Peyer's patch (tissue), 4 donors: ENCODE measurements at places on chromosomes 13 and 19. TPM values are rescaled to one million over a fixed set of nuclear protein-coding genes. Genes with fewer than 3 reads are reported as not detected.

DNA sequence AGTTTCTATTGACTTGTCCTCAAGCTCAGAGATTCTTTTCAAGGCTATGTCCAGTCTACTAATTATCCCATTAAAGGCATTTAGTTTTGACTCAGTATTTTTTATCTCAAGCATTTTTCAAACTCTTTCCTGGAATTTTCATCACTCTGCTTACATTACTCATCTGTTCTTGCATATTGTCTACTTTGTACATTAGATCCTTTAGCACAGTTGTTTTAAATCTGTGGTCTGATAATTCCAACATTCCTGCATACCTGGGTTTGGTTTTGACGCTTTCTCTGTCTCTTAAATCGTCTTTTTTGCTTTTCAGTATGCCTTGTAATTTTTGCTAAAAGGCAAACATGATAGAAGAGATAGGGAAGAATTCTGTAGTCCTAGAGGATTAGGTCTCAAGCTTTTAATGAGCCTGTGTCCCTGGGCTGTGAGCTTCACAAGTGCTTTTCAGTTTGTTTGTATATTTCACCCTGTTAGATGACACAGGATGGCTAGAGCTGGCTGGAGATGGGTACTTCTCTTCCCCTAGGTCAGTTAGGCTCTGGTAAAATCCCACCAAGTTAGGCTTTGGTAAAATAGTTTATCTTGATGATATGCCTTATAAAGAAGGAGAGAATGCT is 46.1 kb upstream of the GPC6 start:
- DNase-seq: no peak

DNA sequence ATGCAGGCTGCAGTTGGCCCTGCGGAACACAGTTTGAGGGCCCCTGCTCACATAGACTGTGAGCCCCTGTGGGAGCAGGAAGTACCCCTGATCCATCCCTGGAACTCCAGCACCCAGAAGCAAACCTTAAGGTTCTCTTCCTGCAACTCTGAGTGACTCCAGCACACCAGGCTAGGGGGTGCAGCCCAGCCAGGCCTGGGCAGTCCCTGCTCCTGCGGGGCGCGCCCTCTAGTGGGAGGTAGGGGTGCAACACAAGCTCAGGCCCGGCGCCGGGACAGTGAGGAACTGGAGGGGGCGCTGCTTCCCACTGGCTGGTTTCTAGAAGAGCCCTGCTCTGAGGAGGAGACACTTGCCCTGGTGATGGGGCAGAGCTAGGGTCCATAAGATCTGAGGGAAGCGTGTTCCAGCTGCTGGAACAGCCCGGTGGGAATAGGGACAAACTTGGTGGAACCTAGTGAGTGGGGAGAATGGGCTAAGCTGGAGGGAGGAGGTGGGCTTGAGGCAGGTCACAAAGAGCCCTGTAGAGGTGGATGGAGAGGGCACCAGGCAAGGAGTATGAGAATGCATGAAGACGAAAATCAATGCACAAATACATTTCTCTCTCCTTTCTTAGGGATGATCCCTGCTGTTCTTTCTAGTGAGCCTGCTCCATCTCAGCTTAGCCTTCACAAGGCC is 5.0 kb downstream of the ZSCAN5A start:
- peak; percentile 58 for DNase-seq

- peak; percentile 46 for DNase-seq
These were observed 179.3 kb downstream of the KDM4B start for GRCh38 chr19:5147978-5148793.

DNA sequence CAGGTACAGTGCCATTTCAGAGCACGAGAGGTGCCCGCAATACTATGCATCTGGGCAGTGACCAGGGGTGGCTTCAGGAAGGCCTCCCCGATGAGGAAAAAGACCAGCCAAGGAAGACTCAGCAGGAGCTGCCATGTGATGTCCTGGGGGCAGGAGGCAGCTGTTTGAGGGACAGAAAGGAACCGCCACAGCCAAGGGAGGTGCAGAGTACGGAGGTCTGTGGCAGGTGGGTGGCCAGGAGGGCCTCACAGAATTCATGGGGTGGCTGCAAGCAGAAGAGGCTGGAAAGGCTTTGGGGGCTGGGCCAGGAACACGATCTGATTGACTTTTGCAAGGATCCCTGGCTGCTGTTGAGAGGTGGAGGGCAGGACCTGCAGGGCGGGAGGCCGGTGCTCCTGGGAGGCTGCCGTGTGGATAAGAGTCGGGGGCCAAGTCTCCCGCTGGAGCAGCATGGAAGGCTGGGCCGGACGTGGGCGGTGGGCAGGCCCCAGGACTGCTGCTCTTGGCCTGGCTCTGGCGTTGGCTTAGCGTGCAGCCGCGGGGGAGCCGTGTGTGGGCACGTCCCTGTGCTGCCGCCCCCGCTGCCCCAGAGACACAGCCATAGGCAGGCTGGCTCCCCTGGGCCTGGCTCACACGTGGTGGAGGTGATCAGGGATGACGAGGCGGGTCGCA is 29.1 kb downstream of the CEBPA start:
- DNase-seq: no peak

GRCh38 chr13:114100446-114101357 is 31.7 kb downstream of the RASA3 start:
- DNase-seq: peak; percentile 51

DNA sequence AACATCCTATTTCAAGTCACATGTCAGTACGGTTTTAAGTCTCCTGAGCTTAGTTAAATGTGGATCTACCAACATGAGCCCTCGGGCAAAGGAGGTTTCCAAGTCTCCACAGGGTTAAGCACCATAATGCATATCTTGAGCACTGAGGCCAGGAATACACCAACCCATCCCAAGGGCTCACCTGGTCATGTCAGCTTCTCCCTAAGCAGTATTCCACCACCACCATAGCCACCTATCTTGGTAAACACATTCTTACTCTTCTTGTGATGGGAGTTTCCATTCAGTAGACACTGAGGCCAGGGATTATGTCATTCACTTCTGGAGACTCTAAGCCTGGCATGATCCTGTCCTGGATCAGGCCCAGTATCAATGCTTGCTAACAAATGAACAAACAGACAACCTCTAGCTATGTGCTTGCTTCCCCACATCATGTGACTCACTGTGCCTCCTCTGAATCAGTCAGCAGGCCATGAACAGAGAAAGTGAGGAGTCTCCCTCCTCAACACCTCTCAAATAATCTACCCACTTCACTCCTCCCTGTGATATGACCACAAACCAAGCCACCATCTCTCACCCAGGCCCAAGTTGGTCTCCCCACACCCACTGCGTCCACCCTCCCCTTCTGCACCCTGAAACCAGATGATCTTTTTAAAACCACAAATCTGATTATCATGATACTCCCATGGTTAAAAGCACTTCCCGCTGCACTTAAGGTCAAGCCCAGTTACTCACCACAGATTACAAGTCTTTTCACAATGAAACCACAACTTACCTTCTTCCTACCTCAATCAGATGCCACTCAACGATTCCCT is 5.8 kb downstream of the PEG3 start:
- DNase-seq: no peak

DNA sequence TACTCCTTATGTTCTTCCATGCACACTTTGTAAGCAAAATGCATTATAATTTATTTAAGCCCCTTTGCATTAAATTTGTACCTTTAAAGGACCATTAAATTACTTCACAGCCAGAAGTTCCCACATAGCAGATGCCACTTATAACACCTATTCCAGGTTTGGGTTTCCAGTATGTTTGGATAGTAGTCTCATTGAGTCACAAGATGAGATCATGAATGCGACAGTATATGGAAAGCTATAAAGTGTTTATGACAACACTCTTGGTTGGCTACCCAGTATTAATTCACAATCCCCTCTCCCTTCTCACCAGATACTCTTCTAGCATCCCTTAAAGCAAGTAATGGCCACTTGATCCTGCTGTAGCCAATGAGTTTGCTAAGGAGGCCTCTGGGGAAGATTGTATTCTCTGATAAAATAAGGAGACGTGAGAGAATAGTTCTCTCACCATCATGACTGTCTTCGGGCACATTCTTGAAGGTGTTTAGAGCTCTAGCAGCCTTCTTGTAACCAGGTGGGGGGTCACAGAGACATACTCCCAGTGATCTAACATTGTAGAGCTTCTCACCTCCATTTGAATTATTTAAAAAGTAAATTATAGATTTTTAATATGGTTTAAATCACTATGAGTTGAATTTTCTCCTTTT is 2.8 kb upstream of the LHFPL6 start:
- DNase-seq: no peak

- no peak for DNase-seq
These were observed 457.6 kb upstream of the GPC6 start for GRCh38 chr13:92769046-92769445.

DNA sequence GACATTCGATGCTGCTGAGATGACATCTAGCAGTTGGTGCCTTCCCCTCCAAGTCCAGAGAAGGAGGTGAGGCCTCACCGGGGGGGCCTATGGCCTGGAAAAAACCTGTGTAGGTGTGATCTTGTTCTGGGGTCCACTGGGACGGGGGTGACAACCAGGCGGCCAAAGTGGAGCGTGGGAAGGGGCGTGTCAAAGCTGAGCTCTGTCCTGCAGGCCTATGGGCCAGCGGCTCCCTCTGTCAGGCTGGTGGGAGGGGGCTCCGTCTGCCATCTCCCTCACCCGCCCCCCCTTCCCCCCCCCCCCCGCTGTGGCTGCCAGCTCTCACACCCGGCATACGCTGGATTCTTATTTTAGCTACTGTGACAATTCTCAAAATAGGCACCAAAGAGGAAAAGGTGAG is 56.7 kb upstream of the UQCRFS1 start:
- no peak for DNase-seq

- no peak for DNase-seq
These were observed 183.1 kb downstream of the LHFPL6 start for GRCh38 chr13:39419876-39420275.

- no peak for DNase-seq
These were observed 9.6 kb upstream of the METTL21C start for GRCh38 chr13:102704238-102705058.

DNA sequence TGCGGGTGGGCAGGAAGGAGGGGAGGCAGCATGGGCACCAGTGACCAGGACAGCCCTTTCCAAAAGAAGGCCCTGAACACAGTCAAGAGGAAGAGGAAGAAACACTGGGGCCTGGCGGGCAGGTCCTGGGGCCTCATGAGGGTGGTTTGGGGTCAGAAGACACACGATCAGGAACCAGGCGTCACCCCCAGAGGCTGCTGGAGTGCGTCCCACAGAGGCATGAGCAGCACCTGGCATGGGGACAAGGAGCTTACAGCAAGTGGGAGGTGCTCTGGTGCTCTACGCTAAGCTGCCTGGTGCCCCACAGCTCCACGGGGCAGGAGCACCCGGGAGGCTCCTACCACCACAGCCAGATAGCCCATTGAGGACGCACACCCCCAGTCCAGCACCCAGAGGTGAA is 20.0 kb downstream of the ELL start:
- DNase-seq: no peak

- DNase-seq: no peak
These were observed 1.0 kb downstream of the MBOAT7 start for GRCh38 chr19:54188215-54188871.

DNA sequence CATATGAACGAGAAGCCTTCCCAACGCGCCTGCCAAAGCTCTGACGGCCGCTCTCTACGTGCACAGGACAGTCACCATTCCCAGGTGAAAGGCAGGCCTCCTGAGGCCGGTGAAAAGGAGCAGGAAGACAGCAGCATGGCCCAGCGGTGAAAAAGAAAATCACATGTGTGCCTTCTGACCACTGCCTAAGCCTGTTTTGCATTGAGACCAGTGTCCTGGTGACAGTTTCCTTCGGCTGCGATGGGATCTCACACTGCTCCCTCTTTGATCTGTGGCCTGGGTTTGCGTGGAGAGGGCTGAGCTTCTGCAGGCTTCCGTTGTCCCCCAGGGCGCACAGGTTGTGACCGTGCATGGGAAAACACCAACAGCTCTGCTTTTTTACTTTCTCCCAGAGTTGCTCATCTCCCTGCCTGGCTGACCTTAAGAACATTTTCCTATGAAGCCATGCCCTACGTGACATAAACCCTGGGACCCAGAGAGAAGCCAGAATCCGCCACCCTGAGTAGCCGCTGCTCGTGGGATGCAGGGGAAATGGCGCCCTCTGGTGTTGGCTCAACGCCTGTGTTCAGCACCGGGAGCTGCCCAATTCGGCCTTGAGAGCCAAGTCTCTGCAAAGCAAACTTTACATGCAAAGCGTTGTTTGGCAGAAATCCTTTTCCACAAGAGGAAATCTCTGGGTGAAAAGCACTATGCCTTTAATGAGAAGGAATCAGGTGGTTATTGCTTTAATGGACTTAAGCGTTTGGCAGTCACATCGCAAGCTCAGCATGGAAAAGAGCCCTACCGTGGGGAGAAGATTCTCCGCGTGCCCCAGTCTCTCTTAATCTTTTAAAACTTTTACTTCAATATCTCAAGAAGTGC is 112.2 kb upstream of the GPR12 start:
- no peak for DNase-seq

DNA sequence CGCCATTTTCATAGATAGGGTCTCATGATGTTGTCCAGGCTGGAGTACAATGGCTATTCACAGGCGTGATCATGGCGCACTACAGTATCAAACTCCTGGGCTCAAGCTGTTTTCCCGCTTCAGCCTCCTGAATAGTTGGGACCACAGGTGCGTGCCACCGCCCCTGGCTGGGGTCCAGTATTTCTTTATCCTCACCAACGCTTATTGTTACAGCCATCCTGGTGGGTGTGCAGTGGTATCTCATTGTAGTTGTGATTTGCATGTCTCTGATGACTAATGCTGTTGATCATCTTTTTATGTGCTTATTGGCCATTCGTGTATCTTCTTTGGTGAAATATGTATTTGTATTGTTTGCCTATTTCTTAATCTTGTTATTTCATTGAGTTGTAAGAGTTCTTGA is 49.0 kb downstream of the SIPA1L3 start:
- no peak for DNase-seq

- no peak for DNase-seq
These were observed 581 bp downstream of the RCBTB1 start for GRCh38 chr13:49584771-49585182.

DNA sequence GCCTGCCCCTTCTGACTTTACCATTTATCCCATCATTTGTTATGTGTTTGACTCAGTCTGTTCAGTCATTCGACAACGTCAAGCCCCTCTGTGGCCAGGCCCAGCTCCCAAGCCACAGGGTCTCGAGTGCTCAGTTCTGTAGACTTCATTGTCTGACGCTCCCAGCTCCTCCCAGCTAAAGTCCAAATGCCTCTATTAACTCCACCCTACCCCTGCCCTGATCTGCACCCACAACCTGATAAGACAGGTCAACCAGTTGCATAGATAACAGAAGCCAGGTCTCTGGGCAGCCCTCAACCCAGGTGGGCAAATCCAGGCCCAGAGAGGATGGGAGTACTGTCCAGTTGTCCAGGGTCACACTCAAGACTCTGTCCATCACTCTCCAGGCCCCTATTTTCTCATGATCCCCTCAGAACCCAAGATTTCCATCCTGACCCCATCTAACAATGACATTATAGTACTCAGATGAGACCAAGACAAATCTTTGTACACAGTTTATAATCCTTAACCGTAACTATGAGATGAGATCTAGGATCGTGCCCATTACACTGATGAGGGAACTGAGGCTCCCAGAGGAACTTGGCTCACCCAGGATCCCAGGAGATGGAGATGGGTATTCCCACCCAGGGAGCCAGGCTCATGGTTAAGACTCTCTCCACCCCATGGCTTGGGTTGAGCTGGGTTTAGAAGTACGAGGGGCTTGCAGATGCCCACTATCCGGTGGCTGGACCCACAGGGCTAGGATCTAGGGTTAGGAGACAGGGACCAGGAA is 1.1 kb downstream of the TM6SF2 start:
- DNase-seq: peak; percentile 62

GRCh38 chr13:72170571-72170970 is 303.6 kb upstream of the DACH1 start:
- no peak for DNase-seq

The NOVA2 gene
- total RNA-seq: 0.53 TPM

The CRX gene
- not detected for total RNA-seq

The RPL18 gene
- 1,471 TPM for total RNA-seq
